Stimulated activated CD8-positive, alpha-beta memory T cell treated with anti-CD3 and anti-CD28 coated beads, Interleukin-15, amount 100 ng/mL, for 4 hours (primary cell): ENCODE measurements at places on chromosomes 7 and 10.

DNA sequence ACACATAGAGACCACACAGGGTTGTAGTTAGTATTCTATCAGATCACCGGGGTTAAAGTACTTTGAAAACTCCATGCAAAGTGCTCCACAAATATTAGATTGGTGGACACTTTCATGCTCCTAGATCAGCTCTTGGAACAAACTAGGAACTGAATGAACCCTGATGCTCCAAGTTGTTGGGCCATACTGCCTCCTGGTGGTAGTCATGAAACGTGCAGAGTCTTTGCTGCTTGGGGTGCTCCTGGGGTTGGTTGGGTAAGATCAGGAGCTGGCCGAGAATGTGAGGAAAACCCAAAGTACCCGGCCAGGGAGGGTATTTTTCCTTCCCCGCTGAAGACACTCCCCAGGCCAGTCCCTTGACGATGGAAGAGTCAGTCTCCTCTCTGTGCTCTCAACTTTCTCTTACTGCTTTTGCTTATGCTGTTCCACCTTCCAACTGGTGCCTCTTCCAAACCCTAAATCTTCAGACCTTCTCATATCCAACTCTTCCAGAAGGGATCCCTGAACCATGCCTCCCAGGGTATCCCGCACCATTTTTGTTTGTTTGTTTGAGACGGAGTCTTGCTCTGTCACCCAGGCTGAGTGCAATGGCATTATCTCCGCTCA lies 918 bp upstream of the RPEL1 start:
- DNase-seq = peak; percentile 7

DNA sequence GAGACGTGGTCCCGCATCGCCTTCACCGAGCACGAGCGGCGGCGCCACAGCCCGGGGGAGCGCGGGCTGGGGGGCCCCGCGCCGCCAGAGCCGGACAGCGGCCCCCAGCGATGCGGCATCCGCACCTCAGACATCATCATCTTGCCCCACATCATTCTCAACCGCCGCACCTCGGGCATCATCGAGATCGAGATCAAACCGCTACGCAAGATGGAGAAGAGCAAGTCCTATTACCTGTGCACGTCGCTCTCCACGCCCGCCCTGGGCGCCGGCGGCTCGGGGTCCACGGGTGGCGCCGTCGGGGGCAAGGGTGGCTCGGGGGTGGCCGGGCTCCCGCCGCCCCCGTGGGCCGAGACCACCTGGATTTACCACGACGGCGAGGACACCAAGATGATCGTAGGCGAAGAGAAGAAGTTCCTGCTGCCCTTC lies 737 bp downstream of the CNNM2 start:
- peak; percentile 2 for DNase-seq

DNA sequence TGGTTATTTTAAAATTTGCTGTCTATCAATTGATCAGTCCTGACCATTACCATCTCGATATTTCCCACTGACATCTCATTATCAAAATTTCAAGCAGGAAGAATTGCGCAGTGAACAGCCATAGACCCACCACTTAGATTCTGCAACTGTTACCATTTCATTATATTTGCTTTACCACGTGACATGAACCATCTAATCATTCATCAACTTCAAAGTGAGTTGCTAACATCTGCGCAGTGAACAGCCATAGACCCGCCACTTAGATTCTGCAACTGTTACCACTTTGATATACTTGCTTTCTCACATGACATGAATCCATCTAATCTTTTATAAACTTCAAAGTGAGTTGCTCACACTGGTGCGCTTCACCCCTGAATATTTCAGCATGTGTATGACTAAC lies 22.5 kb downstream of the FOXL3 start:
- DNase-seq = no peak

GRCh38 chr10:133067149-133068105 lies 20.3 kb upstream of the ADGRA1 start:
- no peak for DNase-seq

DNA sequence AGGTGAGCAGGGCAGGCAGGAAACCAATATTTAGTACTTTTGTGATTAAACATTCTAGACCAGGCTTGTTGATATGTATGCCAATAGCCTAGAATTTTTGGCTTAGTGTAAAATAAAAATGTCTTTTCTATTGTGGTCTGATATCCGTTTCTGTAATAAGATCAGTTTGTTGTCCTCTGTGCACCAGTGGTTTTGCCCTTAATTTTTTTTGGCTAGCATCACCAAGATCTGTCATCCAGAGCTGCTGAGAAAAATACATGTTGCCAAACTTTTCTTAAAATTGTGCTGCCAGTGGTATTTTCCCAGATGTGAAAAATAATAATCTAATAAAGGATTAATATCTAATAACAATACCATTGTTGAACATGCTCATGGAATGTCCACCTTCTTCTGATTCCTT lies 115.6 kb downstream of the TWIST1 start:
- no peak for DNase-seq

- no peak for DNase-seq
Observed at GRCh38 chr10:5666841-5667630, 641 bp upstream of the ASB13 start.

DNA sequence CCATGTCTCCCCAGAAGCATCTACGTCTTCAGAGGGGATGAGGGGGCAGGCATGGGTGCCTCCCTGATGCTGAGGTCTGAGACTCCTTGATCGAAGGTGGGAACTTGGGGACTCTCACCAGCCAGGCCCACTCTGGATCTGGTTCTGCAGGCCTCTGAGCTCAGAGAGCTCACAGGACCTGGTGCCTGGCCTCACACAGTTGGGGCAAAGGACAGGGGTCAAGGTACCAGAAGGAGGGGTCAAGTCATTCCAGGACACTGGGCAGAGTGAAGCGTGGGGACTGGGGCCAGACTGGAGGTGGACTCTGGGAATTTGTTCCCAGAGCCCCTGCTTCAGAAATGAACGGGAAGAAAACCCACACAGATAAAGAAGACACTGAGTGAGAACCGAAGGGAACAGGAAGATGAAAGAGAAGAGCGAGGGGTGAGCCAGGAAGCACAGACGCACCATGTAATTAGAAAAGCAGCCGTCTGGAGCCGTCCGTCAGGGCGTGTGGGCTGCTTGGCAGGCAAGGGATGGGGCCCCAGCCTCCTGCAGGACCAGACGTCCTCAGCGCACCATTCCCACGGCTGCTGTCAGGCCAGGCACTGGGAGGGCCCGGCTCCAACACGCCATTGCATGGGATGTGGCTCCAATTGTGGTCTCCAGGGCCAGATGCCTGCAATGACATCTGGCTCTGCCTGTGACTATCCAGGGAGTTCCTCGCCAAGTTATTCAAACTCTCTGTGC lies 47.7 kb downstream of the ZCCHC24 start:
- no peak for DNase-seq

GRCh38 chr7:96837593-96837992 lies 127.9 kb upstream of the SEM1 start:
- no peak for DNase-seq
